Myocyte (in vitro differentiated cells): ENCODE measurements at places on chromosomes 7 and 10. TPM values are rescaled to one million over a fixed set of nuclear protein-coding genes. Genes with fewer than 3 reads are reported as not detected.

Gene ZNF804B
- total RNA-seq: not detected in 2 replicates

DNA sequence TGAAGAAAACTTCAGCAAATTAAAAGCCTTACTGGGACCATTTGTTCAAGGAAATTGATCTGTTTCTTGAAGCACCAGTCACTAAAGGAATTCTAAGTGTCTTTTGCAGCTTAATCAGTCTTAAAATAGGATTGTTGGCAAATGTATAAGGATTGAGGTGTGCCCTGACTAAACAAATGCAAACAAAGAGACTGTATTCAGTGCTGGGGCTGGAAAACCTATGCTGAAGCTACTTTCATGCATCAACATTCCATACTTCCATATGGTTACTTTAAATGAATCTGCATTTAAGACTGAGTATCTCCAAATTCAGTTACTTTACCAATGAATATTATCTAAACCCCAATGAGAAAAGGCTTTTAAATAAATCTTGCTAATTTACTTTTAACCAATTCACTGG is 183.3 kb downstream of the ELAPOR2 start:
- no peak for DNase-seq

DNA sequence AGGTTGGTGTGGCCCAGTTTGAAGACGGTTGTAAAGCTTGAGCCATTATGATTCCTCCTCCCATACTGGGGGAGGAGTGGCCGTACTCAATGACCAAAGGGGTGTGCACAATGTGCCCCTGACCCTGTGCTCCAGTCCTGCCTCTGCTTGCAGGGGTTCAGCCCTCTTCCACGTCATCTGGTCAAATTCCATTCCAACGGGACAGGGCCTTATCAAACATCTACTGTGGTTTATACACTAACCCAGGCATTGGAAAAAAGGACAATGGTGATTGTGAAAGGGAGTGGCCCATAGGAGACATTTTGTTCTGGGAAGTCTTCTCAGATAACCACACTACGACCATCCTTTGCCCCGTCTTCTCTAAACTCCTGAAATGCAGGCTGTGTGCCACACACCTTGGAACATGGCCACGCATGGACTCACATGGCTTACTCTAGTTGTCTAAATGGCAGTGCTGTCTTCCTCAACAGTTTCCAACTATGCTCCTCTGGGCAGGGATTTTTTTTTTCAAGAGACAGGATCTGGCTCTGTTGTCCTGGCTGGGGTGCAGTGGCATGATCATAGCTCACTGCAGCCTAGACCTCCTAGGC is 103.0 kb downstream of the JCAD start:
- DNase-seq: no peak

- peak; percentile 61 for DNase-seq
These were observed 25.1 kb downstream of the TBXAS1 start for GRCh38 chr7:139854124-139854511.

DNA sequence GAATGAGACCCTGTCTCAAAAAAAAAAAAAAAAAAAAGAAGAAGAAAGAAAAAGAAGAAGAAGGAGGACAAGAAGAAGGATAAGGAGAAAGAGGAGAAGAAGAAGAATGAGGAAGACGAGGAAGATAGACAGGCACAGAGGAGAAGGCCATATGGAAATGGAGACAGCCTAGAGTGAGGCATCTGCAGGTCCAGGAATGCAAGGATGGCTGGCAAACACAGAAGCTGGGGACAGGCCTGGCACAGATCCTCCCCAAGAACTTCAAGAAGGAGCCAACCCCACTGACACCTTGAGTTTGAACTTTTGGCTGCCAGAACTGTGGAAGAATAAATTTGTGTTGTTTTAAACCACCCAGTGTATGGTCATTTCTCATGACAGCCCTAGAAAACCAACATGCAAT is 38.9 kb downstream of the SPOCK2 start:
- no peak for DNase-seq

GRCh38 chr7:75725306-75725705 is 13.4 kb downstream of the HIP1 start:
- no peak for DNase-seq

Gene KEL
- total RNA-seq: not detected in 2 replicates

GRCh38 chr10:53209944-53210611 is 437.5 kb upstream of the MBL2 start:
- DNase-seq: peak; percentile 0

DNA sequence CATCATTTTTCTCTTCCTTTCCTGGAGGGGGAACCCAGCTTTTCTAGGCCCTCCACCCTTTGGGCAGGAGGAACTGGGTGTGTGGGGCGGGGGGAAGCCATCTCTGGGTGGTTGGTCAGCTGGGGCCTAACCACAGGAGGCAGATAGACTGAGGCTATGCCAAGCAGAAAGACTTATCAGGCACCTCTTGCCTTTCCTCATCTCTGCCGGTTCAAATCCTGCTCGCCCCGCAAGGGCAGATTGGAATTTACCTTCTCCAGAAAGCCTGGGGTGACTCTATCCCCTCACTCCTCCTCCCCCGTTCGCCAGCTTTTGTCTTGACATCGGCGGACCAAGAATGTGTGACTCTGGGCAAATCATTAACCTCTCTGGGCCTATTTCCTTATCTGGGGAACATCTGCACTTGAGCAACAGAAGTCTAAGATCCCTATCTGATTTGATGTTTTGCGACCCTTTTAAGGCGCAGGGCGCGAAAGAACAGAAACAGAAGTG is 584 bp upstream of the GARS1 start:
- DNase-seq: no peak

Gene AGAP9
- 2.0 and 3.5 TPM in 2 replicates for total RNA-seq

Gene MEOX2
- 2.1 and 2.3 TPM in 2 replicates for total RNA-seq

Gene LRMDA
- 2.5 TPM in 1 of 2 replicates, not detected in the other for total RNA-seq

DNA sequence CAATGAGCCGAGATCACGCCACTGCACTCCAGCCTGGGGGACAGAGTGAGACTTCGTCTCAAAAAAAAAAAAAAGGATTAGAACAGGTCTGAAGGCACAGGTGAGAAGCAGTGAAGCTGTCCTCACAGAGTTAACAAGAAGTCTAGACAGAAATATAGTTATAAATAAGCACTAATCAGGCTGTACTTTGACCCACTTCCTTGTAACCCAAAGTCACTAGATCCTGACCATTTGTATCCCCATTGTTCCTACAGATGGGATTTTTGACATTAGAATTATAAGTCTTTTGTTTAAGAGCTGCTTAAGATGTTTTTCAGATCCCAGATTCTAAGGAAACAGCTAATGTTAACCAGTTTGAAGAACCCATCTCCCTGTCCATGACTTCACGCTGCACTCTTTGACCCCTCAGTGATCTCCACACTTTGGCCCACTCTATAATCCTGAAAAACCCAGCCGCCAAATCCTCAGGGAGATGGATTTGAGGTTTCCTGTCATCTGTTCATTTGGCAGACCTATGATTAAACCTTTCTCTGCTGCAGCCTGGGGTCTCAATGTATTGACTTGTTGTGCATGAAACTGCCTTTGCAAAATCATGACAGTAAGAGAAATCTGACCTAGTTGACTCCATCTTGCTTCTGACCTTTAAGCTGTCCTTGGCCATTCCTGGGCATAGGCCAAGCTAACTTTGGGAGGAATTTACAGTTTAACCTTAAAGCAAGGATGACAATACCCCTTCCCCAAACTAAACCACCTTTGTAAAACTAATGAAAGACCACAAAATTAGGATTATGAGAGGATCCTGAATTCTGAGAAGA is 11.4 kb downstream of the SSMEM1 start:
- no peak for DNase-seq

Gene TSPAN13
- total RNA-seq: 9.4 and 14.8 TPM in 2 replicates

DNA sequence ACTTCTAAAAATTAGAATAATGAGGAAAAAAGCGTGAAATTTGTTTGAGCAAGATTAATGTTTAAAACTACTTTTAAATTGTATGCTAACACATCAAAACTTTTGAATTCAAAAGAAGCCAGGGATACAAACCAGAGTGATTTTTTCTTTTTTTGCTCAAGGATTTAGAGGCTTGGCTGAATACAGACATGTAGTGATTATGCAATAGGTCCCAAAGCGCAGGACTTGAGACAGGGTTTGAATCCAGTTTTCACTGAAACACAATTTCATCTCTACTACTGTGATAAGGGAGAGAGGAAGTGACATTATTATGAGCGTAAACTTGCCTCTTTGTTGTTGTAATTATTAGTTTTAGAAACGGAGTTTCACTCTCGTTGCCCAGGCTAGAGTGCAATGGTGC is 207.3 kb downstream of the ZNF33B start:
- DNase-seq: no peak

Gene METTL2B
- 54.5 and 63.3 TPM in 2 replicates for total RNA-seq

- no peak for DNase-seq
These were observed 618 bp upstream of the GIMAP4 start for GRCh38 chr7:150566572-150566971.

Gene KCND2
- total RNA-seq: 2.7 and 5.8 TPM in 2 replicates

- DNase-seq: no peak
These were observed 89.1 kb downstream of the CDK6 start for GRCh38 chr7:92747041-92747835.

- DNase-seq: no peak
These were observed 50.3 kb upstream of the DOCK1 start for GRCh38 chr10:126854726-126855495.

GRCh38 chr7:604001-604883 is 84.6 kb upstream of the PDGFA start:
- DNase-seq: peak; percentile 40

Gene TAS2R41
- total RNA-seq: not detected in 2 replicates

GRCh38 chr7:129041142-129042085 is 13.5 kb downstream of the TNPO3 start:
- DNase-seq: peak; percentile 27
